Mesothelial cell of epicardium (in vitro differentiated cells): ENCODE measurements at places on chromosomes 12 and 14. TPM values are rescaled to one million over a fixed set of nuclear protein-coding genes. Genes with fewer than 3 reads are reported as not detected.

GRCh38 chr12:98232753-98233390 is 282.5 kb upstream of the TMPO start:
- H3K36me3 ChIP-seq = no peaks in the 10 kb centered on the region
- no peak overlapping the region for H3K4me3 ChIP-seq
- no peak overlapping the region for H3K27ac ChIP-seq
- no peak for DNase-seq

- no peaks in the 10 kb centered on the region for H3K27me3 ChIP-seq
- H3K4me1 ChIP-seq = peaks cover 37% of the 10 kb centered on the region
- peaks cover 6% of the 10 kb centered on the region for H3K36me3 ChIP-seq
- peak overlapping the region; percentile 100 for H3K27ac ChIP-seq
- peak overlapping the region; percentile 95 for H3K4me3 ChIP-seq
These were observed 980 bp downstream of the INTS13 start for GRCh38 chr12:26936559-26937442.

GRCh38 chr12:130870442-130871285 is 1.2 kb upstream of the RAN start:
- H3K36me3 ChIP-seq = peaks cover 24% of the 10 kb centered on the region
- DNase-seq = peak; percentile 61
- peak overlapping the region; percentile 94 for H3K27ac ChIP-seq
- peak overlapping the region; percentile 67 for H3K4me3 ChIP-seq

- H3K27ac ChIP-seq = peak overlapping the region; percentile 64
- peaks cover 12% of the 10 kb centered on the region for H3K36me3 ChIP-seq
- peaks cover 47% of the 10 kb centered on the region for H3K4me1 ChIP-seq
- no peaks in the 10 kb centered on the region for H3K27me3 ChIP-seq
- no peak for DNase-seq
- H3K4me3 ChIP-seq = no peak overlapping the region
These were observed 61.5 kb upstream of the SINHCAF start for GRCh38 chr12:31387466-31387865.

- no peaks in the 10 kb centered on the region for H3K27me3 ChIP-seq
- H3K36me3 ChIP-seq = no peaks in the 10 kb centered on the region
- H3K4me1 ChIP-seq = peaks cover 29% of the 10 kb centered on the region
- peak within 1 kb of the TSS; percentile 93 for H3K27ac ChIP-seq
- DNase-seq = no peak
These were observed at the start of gene ADCY6 for GRCh38 chr12:48788854-48789775. TSS of gene ADCY6 (minus strand) at chr12:48789089. CDS start at chr12:48783434, 5,655 bp downstream.

DNA sequence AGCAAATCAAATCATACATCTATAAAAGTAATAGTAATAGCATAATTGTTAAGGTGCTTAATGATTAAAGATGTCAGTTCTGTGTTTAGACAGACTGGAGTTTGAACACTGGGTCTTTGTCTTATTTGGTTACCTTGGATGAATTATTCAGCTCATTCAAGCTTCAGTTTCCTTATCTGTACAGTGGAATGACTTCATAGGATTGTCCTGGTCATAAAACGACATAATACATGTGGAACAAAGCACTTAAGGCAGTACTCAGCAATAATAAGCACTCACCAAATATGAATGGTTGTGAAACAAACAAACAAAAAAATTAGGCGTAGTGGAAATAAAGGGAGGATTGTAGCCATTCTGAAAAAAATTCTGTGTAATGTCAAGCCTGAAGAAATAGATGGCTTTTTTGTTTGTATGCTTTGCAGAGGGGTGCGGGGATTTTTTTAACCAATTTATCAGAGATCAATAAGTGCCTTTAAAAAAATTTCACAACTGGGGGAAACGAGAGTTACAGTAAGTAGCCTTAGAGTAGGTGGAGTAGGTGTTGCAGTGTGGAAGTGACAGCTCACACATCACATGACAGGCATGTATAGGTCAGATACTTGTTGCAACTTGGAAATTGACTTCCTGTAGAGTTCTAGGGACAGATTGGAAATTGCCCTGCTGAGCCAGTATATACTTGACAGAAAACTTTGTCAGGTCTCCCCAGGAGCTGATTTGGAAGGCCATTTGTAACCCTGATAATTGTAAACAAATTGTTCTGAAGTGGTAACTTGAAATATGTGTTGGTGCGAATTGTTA is 157.7 kb downstream of the SLC15A5 start:
- no peak for DNase-seq
- H3K27ac ChIP-seq = no peak overlapping the region
- H3K4me1 ChIP-seq = peaks cover 6% of the 10 kb centered on the region
- H3K4me3 ChIP-seq = no peak overlapping the region
- H3K27me3 ChIP-seq = no peaks in the 10 kb centered on the region
- no peaks in the 10 kb centered on the region for H3K36me3 ChIP-seq

DNA sequence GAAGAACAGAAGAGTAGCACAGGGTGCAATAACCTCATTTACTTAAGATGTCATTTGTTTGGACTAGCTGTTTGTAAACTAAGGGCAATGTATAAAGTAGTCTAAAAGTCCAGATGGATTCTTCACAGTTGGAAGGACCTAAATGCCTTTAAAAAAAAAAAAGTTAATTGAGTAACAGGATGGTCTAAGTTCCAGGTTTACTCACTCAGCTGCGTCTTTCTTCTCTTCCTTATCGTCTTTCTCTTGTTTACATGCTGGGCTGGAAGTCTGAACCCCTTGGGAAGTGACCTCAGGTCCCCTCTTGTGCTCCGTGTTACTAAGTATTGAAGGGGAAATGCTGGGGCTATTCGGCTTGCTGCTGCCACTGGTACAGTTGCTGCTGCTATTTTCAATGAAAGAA is 82.5 kb downstream of the SH2B3 start:
- peaks cover 7% of the 10 kb centered on the region for H3K4me1 ChIP-seq
- H3K27ac ChIP-seq = peak overlapping the region; percentile 82
- DNase-seq = no peak
- H3K36me3 ChIP-seq = peaks cover 38% of the 10 kb centered on the region

DNA sequence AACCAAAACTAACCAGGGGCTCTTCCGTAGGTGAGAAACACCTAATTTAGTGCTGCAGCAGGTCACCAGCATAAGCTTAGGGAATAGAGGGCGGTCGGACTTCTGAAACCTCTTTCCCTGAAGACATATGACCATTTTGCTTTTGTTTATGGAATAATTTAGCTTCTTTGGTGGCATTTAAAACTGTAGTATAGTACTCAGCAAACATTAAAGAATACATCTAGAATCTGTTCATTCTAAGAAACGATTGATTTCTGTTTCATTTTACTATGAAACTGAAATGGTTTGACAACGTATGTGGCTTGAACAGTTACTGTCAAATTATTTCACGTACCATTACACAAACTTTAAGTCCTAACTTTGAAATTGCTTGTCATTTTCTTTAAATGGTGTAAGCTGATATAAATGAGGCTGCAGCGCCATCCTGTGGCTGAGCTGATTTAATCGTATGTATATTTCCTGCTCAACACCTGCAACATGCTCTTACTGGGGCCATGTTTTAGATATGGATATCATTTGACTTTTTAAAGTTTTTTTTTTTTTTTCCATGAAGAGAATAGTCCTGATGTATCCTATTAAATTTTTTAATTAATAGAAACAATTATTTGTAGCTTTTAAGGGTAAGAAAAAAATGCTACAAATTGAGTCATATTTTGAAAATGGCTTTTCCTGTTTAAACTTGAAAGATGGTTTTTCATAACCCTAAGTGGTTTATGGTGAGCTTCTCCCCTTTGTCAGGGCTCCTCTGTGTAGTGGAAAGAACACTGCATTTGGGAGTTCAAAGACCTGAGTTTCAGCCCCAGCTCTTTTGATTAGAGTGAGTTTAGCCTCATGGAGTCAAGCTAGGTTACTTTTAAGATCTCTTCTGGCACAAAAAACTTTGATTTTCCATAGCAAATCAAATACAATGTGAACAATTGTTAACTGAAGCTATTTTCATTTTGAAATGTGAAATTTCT is 27.4 kb downstream of the CFAP54 start:
- peak; percentile 39 for DNase-seq
- H3K4me3 ChIP-seq = no peak overlapping the region
- H3K4me1 ChIP-seq = peaks cover 2% of the 10 kb centered on the region
- H3K27ac ChIP-seq = no peak overlapping the region
- no peaks in the 10 kb centered on the region for H3K27me3 ChIP-seq

The PARP11 gene
- total RNA-seq = 16.3 to 18.6 TPM (median 16.7 TPM) in 3 replicates

The RDH5 gene
- total RNA-seq = 9.7 to 11.2 TPM (median 11.2 TPM) in 3 replicates

The CNTN1 gene
- total RNA-seq = 17.8 to 22.4 TPM (median 20.7 TPM) in 3 replicates

The TAMALIN gene
- 20.3 to 24.3 TPM (median 22.0 TPM) in 3 replicates for total RNA-seq

The PRR4 gene
- total RNA-seq = 5.4 to 7.2 TPM (median 5.4 TPM) in 3 replicates

The PAX9 gene
- not detected in 3 replicates for total RNA-seq

The SELPLG gene
- 0.33 to 0.47 TPM in 2 of 3 replicates, not detected in the other for total RNA-seq

The BICD1 gene
- 36.9 to 40.9 TPM (median 38.6 TPM) in 3 replicates for total RNA-seq
